Globus pallidus (tissue), 1 donor: ENCODE measurements at places on chromosomes 1 and 21.

- no peak for DNase-seq
Measured at GRCh38 chr1:101283443-101283842, 46.6 kb downstream of the S1PR1 start.

- no peak for DNase-seq
Measured at GRCh38 chr1:186079084-186079684, 295.9 kb downstream of the TPR start.

GRCh38 chr1:42973799-42974198 is 15.1 kb upstream of the SLC2A1 start:
- DNase-seq: no peak

GRCh38 chr1:110561596-110561995 is 42.6 kb upstream of the KCNA10 start:
- DNase-seq: no peak

GRCh38 chr1:113641396-113641795 is 117.9 kb downstream of the PHTF1 start:
- DNase-seq: no peak

- DNase-seq: no peak
Measured at GRCh38 chr1:224781800-224782199, 147.7 kb upstream of the DNAH14 start.

DNA sequence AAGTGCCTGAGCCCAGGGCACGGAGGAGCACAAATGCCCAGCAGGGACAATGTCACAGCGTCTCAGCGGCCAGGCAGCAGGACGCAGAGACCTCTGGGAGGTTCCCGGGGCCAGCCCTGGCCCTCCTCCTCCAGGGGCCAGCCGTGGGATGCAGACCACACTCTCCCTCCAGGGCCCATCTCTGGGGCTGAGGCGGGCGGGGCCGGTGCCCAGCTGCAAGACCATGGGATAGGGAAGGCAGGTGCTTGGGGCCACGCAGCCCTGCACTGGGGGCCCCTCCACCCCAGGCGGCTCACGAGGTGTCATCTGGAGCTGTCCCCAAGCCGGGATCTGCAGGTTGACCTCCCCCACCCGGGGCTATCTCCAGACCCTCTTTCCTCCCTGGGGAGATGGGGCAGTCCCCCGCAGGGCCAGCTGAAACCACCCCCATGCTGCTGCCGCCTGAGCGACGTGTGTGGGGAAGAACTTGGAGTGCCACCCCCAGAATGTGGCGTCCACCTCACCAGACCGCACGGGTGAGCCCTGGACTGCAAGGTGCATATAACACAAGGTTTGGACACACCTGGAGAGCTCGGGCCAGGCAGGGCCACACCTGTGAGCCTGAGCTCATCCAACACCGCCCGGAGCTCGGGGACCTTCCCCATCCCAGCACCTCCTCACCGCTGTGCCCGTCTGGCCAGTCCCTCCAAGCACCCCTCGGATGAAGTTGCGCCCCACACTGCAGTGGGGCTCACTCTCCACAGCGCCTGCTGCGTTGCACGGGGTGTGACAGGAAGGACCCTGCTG is 4.1 kb upstream of the TTLL10 start:
- no peak for DNase-seq

GRCh38 chr1:46137916-46138315 is 5.5 kb upstream of the PIK3R3 start:
- DNase-seq: no peak

GRCh38 chr21:42366292-42367010 is at the start of gene TFF1:
TSS of gene TFF1 (minus strand) at chr21:42366535. CDS start at chr21:42366495, 40 bp downstream.
- DNase-seq: no peak

GRCh38 chr1:96772349-96772748 is 50.8 kb downstream of the PTBP2 start:
- DNase-seq: no peak

DNA sequence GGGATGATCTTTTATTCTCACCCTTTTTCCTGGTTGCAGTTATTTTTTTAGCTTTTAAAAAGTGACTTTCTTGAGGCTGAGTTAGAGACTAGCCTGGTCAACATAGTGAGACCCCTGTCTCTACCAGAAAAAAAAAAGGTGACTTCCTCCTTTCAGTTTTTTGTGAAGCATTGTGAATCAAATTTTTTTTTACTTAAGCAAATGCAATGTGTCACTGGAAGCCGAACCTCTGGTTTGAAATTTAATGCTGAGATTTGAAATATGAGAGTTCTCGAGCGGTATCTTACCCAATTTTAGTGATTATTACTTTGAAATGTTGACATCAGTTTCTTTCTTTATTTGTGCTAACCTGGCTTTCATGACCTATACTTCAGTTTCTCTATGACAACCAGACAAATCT is 3.6 kb downstream of the CAP1 start:
- DNase-seq: no peak

- DNase-seq: no peak
Measured at GRCh38 chr1:156135930-156136871, 17.2 kb upstream of the SEMA4A start.

GRCh38 chr1:5933050-5933449 is 59.2 kb downstream of the NPHP4 start:
- no peak for DNase-seq

DNA sequence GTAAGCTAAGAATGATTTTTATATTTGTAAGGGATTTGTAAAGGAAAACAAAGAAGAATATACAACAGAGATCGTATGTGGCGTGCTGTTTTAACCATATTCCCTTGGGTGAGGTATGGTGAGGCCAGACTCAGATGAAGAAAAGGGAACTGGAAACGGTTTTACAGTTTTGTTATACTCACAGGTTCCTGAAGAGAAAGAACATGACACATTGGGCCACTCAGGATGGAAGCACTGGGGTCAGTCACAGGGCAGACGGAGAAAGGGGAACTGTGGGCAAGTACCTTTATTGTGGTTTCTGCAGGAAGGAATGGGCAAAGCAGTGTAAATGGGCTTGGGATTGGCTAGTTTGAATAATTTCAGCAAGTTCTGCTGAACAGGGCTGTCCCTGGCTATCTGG is 177.4 kb downstream of the LBR start:
- DNase-seq: no peak

DNA sequence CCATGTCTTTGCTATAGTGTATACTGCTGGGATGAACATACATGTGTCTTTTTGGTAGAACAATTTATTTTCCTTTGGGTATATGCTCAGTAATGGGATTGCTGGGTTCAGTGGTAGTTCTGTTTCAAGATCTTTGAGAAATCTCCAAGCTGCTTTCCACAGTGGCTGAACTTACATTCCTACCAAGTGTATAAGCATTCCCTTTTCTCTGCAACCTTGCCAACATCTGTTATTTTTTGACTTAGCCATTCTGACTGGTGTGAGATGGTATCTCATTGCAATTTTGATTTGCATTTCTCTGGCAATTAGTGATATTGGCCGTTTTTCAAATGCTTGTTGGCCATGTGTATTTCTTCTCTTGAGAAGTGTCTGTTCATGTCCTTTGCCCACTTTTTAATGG is 37.5 kb upstream of the ANGPTL1 start:
- no peak for DNase-seq

- DNase-seq: no peak
Measured at GRCh38 chr1:45979778-45980176, 152.7 kb downstream of the PIK3R3 start.

DNA sequence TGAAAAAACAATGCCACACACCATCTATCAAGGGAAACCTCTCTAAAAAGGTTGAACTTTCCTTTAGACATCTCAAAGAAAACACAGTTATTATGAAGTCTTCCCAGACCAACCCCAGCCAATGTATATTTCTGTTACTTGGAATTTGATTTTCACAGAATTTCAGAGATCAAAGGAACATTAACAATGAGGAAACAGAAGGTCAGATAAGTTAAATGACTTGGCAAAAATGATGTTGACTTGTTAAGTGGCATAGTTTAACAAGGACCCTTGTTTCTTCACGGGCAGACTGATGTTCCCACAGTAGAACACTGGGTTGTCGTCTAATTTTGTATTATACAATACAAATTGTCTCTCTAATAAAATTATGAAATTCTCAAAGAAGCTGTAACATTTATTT is 29.0 kb downstream of the NME7 start:
- DNase-seq: no peak

DNA sequence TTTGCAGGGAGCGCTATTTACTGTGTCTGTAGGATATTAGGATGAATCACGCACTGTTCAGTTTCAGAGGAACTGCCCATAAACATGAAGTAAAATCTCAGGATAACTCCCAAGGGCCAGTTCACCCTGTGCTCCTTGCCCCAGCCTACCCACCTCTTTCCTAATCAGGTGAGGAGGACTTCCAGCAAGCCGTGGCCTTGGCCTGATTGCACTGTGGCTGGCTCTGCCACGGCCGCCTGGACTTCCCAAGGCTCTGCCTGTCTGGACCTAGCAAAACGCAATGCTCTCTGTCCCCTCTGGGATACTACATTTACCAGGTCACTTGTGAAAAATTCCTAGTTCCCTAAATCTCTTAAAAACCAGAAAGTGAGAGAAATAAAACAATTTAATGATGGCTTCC is 7.4 kb upstream of the ASCL5 start:
- DNase-seq: no peak

DNA sequence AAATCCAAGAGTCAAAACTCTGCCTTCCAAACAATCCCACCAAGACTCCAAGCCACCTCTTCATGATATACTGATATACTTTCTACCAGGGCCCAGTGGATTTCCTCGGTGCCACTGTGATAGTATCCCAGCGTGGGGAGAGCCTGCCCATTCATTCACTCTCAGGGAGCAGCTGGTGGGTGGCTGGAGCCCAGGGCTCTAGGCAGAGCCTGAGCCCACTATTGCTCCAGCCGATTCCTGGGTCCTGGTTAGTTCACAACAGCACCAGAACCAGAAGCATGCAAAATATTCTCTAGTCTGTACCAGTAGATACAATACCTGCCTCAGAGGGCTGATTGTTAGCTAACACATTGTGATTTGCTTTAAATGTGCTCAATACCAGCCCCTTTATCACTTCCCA is 831 bp downstream of the CSRP1 start:
- no peak for DNase-seq

DNA sequence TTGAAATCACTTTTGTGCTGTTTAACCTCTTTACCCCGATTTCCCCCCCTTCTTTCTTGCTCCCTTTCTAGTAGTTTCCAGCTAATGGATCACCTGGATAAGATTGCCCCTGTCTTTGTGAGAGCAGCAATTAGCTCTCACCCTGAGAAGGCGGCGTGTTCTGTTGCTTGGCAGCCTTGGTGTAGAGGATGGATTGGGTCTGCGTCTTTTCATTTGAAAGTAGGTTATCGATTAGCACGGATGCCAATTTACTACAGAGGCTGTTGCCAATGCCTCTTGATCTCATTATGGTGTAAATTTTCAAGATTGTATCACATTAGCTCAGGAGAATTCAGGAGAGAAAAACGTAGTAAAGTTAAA is 26.4 kb downstream of the KIF26B start:
- DNase-seq: no peak

DNA sequence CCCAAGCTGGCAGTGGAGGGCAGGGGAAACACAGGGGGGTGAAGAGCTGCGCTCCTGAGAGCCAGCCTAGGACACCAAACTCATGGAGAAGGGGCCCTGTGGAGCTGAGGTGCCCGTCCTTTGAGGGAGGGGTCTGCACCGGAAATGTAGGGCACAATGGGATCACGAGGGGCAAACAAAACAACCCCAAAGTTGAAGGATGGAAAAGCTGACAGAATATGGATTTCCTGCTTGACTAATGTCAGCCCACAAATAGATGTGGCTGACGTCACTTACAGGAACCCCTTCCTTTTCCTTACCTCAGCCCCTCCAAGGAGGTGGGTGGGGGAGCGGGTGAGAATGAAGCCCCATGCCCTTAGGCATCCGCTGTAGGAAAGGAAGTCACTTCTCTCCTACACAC is 110.9 kb downstream of the KCNN3 start:
- no peak for DNase-seq

DNA sequence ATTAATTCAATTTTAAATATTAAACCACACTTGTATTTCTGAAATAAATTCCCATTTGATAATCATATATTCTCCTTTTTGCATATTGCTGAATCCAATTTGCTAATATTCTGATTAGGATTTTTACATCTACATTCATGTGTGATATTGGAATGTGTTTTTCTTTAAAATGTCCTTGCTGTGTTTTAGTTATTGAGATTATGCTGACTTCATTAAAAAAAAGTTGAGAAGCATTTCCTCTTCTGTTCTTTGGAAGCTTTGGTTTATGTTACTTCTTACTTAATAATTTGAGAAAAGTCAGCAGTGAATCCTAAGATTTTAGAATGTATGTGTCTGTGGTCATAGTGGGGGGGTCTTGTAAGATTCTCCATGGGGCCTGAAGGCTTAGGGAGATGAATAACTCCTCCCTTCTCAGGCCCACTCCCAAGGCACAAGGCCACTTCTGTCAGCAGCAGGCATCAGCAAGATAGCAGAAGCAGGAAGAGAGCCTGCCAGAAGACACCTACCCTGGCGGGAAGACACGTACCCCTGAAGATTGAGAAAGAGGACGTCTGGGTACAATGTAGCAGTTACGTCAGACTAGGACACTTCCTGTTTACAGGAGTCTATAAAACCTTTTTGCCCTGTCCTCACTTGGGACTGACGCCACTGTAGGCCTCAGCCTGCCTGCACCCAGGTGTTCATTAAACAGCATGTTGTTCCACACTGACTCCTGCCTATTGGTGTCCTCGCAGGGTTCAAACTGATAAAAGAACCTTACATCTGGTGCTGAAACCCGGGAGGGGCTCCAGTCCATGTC is 56.9 kb downstream of the ODF2L start:
- DNase-seq: no peak

- DNase-seq: no peak
Measured at GRCh38 chr21:35406635-35407034, 357.5 kb upstream of the RUNX1 start.

DNA sequence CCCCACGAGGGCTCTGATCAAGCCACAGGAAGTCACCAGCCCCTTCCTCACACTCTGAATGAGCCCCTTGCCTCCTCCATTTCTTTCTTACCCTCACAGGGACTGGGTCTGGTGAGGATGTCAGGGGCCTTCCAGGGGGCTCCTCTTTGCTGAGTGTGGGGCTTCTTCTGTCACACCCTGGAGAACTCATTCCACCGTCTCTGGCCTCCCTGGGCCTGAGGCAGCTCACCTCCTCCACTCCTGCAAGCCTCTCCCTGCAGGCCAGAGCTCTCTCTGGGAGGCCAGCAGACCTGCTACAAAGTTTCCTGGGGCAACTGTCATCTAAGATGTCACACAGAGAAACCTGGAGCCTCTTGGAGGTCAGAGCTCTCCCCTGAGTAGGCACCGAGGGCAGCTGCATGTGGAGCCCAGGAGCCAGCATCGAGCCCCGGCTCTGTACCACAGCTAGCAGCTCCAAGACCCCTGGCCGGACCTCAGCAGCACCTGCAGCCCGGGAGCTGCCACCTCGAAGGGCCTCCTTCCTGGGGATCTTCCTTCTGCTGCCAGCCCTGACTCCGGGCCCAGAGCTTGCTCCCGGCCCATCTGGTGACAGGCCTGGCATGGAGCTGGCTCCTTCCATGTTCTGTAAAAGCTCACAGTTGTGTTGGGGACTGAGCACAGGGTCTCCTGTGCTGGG is 1.1 kb downstream of the SPOCD1 start:
- no peak for DNase-seq
